NCI-H1930 (cell line): ENCODE measurements at places on chromosomes 1 and 21.

DNA sequence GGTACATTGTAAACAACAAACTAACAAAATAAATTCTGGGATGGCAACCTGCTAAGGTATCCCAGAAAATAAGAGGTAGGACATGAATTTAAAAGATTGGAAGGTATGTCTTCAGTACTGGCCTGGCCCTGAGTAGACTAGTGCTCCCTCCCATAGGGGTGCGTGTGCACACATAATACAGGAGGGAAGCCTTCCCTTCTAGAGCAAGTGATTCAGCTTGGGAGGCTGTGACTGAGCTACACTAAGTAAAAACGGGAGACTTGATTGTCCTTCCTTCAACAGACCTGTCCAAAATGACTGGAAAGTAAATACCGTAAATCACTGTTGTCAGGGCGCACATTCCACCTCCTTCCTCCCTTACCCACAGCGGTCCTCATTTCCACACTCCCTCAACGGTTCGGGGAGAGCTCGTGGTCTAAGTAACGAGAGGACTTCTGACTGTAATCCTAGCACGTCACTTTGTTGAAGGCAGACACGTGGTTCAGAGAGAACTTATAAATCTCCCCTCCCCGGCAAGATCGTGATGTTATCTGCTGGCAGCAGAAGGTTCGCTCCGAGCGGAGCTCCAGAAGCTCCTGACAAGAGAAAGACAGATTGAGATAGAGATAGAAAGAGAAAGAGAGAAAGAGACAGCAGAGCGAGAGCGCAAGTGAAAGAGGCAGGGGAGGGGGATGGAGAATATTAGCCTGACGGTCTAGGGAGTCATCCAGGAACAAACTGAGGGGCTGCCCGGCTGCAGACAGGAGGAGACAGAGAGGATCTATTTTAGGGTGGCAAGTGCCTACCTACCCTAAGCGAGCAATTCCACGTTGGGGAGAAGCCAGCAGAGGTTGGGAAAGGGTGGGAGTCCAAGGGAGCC lies at the start of gene TGFB2:
TGFB2 (plus strand) TSS at position 523 of the 859 bp plus-strand sequence. CDS start 1,366 bp downstream, outside the sequence.
- no peak for DNase-seq

- no peak for DNase-seq
Observed at GRCh38 chr1:66617362-66618184, 83.6 kb downstream of the SGIP1 start.

DNA sequence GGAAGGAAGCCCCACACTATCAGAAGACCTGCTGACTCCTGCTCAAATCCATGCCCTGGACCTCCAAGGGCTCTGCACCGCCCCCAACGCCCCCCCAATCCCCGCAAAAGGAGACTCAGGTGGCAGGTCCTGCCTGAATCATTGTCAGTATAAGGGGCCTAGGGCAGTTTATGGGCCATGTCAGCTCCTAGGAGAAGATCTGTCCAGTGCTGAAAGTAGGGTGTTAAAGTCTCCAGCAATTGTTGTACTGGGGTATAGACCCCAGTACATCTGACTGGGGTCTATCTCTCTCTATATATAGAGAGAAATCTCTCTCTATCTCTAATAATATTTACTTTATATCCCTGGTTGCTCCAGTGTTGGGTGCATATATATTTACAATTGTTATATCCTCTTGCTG lies 12.1 kb upstream of the OLIG2 start:
- DNase-seq = no peak

GRCh38 chr1:93605026-93605568 lies 76.5 kb downstream of the BCAR3 start:
- no peak for DNase-seq

DNA sequence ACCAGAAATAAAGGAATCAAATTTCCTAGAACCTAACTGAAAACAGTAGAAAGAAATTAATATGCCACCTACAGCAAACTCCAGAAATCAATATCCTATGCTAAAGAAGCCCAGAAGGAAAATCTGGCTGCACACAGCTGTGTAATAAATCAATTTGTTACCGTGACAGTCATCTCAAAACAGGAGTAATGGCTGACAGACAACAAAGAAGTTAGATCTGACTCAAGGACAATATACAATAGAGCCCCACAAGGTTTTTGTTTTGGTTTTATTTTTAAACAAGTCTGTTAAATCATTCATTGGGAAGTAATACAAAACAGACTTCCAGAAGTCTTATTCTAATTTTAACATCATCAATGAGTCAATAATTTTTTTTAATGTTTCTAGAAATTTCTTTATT lies 168.4 kb downstream of the RERE start:
- DNase-seq = no peak

DNA sequence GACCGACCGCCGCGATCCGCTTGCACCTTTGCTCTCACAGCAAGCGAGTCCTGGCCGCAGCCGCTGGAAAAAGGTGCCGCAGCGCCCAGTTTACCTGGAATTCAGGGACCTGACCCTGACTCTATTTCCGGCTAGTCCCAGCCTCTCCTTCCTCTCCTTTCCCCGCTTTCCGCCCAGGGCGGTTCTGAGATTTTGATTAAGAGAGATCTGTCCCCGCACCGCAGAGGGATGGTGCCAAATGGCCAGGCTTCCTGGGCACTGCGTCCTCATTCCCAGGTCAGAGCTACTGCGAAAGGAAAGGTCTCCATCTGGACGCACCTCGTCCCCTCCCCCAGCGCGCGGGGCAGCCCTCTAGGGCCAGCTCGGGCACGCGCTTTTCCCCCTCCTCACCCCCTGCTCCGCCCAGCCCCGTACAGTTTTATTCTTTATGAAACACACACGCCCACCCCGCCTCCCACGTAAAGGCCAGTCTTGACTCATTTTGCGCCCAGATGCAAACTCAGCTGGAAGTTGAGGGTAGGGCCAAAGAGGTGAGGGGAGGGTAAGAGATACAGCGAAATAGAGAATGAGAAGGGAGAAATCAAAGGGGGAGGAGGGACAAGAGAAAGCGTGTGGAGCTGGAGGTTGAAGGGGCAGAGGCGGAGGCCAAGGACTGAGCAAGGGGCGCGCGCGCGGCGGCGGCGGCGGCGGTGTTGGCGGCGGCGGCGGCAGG lies 411.8 kb upstream of the ESRRG start:
- peak; percentile 24 for DNase-seq

DNA sequence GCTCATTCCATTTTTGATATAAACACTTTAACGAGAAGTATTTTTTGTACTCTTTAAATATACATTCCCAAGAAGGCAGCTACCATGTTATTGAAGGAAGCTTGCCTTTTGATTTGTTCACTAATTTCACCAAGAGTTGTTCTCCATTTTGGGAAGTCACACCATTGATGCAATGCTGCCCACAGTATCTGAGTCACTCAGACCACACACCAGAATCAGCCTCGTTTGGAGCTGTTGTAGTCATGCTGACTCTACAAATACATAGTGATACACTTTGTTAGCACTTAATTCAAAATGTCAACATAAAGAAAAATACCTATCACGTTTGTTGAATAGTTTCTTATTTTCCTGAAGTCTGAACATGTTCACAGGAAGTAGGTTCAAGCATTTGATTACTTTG lies 78.7 kb downstream of the PAPPA2 start:
- DNase-seq = no peak

GRCh38 chr1:228513236-228513900 lies 26.2 kb downstream of the RNF187 start:
- no peak for DNase-seq

GRCh38 chr1:2174348-2175054 lies 20.1 kb downstream of the FAAP20 start:
- peak; percentile 37 for DNase-seq

DNA sequence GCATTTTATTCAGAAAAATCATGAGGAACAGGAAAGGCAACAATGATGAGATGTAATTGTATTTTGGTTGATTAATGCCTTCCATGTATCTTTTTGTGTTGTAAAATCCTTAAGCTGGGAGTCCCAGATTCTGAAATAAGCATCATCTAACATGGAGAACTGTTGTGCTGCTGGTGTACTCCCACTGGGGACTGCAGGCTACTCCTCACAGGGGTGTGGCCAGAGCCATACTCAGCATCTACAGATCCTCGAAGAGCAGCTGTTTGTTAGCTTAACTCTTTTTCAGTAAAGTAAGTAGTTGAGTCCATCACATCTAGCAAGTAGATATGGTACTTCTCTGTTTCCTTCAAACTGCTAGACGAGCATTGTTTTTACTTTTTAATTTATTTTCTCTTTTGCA lies 358.0 kb downstream of the BRINP3 start:
- no peak for DNase-seq

GRCh38 chr1:22761101-22761500 lies 50.5 kb downstream of the EPHB2 start:
- DNase-seq = no peak

DNA sequence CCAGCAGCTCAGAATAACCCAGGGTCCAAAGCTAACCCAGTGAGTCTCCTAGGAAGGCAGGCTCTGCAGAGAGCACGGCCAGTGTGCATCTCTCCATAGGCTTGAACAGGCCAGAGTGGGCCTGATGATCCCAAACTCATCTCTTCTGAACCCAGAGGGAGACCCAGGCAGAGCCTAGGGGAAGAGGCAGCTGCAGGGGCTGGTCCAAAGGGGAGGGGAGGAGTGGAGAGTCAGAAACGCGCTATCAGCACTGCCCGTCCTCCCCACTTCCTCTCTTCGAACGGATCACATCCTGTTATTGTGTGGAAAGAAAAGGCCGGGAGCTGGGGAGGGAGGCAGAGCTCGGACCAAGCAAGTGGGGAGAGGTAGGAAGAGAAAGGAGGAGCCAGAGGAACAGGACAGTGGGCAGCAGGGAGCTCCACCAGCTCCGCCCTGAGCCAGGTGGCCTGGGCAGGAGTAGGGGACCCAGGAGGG lies 20.2 kb downstream of the TAL1 start:
- DNase-seq = no peak

DNA sequence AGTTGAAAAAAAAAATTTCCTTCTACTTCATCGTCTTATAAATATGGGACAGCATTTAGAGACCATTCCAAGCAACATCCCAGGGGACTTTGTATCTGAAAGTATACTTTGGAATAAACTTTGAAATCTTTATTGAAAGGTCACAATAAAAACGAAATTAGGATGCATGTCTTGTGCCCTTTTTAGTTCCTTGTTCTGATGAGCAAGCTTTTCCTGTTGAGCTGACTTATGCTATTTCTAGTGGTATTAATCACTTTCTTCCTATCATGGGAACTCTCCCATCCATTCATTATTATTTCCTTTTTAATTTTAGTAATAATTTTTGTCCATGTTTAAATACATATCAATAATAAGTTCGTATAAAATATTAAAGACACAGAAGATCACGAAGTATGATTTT lies 4.0 kb upstream of the GBP2 start:
- no peak for DNase-seq

GRCh38 chr1:84478876-84479868 lies at the start of gene RPF1:
Gene RPF1, plus strand, starts transcription at chr1:84479266. Its CDS starts 16 bp downstream, at chr1:84479282.
- peak; percentile 70 for DNase-seq

GRCh38 chr1:51736702-51737101 lies 119.8 kb downstream of the OSBPL9 start:
- DNase-seq = no peak

GRCh38 chr1:94739521-94740061 lies 80.6 kb upstream of the SLC44A3 start:
- no peak for DNase-seq

DNA sequence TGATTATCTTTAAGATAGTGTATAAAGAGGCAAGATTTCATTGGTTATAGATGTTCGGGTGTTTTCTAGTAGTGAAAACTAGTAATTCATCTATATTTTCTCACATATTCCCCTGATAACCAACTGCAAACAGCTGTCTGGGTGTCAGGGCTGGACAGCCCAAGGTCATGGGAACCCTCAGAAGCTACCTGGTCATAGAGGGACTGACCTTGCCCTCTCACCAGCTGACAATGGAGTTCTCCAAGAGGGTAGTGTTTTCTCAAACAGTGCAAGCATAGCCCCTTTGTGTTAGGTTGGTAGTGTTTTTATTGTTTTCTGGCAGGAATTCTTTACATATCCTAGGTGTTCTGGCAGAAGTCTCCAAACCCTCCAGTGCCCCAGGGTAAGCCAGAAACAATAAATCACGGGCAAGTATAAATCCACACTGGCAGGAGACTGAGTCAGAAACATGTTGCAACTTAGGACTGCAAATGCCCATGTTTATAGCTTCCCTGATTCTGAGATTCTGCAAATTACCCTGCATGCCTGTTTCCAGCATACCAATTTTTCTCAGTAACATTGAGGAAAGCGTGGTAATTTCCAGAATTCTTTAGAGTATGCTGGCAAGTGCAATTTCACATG lies 82.8 kb upstream of the ATP1A1 start:
- DNase-seq = no peak

GRCh38 chr1:16396591-16396990 lies 29.5 kb downstream of the SZRD1 start:
- DNase-seq = no peak

DNA sequence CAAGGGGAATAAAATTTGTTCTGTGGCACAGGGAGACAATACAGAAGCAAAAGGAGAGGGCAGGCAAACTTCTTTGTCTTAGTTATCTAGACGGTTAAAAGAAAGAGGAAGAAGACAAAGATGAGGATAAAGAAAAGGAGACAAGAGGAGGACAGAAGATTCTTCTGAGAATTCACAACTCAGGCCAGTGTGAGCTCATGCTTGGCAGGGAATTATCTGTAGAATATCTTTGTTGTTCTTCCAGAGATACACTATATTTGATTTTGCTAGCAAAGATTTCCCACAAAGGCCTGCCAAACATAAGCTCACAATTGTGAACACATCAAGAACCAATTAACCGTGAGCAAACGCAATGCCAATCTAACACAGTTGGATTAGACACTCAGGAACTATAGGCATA lies 21.4 kb downstream of the SLC16A1 start:
- DNase-seq = no peak

- no peak for DNase-seq
Observed at GRCh38 chr21:45386336-45386727, 18.6 kb upstream of the COL18A1 start.

GRCh38 chr1:198132060-198132781 lies 24.6 kb upstream of the NEK7 start:
- DNase-seq = no peak

DNA sequence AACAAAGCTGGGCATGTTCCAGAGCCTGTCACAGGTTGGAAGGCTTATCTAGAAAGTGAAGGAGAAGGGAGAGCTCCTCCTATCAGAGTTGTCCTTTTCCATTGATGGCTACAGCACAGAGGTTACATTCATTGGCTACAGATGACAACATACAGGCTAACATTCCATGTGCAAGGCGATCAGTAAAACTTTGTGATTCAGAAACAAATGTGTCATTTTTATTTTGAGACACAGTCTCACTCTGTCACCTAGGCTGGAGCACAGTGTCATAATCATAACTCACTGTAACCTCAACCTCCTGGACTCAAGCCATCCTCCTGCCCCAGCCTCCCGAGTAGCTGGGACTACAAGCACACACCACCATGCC lies 32.6 kb downstream of the TRIM67 start:
- no peak for DNase-seq

- no peak for DNase-seq
Observed at GRCh38 chr21:45533846-45534635, 8.2 kb downstream of the SLC19A1 start.

GRCh38 chr1:194830387-194830786 lies 1644.0 kb upstream of the B3GALT2 start:
- no peak for DNase-seq

GRCh38 chr21:45537111-45537745 lies 5.0 kb downstream of the SLC19A1 start:
- no peak for DNase-seq

- DNase-seq = no peak
Observed at GRCh38 chr1:161335796-161336195, 21.6 kb downstream of the SDHC start.
